Activated effector memory CD4-positive, alpha-beta T cell treated with Interleukin-2 at 50 U/mL for 16 hours (primary cell): ENCODE measurements at places on chromosomes 1 and 21.

DNA sequence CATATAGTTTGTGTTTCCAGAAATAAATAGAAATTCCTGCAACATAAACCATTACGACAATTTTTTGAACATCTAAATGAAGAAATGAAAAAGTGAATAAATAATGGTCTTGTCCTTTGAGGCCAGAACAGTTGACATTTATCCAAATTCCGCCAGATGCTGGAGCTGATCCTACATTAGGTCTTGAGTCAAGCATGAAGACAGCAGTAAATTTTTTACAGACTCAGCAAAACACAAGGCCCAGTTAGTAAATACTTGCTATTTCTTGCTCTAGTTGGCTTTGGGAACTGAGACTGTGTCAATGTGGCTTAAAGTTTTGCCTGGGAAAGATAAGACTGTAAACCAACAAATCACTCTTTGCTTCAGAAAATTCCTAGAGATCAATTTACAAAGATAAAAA, 540.1 kb upstream of the RGS18 start:
- DNase-seq = no peak

DNA sequence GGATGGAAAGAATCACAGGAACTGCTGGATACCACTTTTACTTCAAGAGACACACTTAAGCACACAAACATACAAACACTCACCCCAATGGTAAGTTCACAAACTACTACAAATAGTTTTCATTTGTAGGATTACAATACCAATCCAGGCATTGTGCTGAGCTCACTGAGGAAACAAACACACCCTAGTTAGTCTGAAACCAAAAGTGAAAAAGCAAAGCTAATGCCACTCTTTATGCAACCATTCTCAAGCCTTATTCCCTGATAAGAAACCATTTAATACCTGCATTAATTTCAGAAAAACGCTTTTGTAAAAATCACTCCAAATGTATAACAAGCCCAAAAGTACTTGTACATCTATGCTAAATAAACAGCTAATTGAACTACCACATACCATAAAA, 38.3 kb downstream of the RNF115 start:
- DNase-seq = no peak

- no peak for DNase-seq
These were observed 30.7 kb downstream of the DMBX1 start for GRCh38 chr1:46520063-46520911.

DNA sequence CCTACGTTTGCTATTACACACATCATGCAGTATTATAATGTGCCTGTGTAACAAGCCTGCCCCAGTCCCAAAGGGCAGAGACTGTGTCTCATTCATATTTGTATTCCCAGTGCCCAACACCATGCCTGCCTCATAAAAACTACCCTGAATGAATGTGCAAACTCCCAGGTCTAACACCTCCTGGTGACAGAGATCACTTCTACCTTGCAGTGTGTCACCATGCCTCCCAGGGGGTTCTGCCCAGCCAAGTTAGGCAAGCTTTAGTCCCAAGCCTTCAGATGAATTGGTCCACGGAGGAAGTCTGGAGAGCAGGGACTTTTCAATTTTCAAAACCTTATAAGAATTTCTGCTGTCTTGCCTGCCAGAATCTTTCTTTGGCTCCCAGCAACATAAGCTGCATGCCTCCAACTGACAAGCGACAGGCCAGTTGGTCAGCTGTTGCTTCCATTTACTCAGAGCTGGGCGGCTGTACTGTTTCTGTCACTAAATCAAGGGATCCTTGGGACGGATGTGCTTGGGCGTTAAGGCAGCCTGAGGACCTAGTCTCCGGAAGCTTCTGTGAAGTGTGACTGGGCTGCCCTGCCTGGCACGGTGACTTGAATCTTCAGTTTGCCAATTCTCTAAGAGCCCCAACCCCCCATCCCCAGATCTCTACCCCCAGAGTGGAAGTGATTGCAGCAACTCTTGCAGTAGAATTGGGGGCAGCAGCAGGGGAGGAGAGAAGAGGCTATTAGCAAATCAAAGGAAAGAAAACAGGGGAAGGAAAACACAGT, 1.2 kb downstream of the RXRG start:
- DNase-seq = no peak

DNA sequence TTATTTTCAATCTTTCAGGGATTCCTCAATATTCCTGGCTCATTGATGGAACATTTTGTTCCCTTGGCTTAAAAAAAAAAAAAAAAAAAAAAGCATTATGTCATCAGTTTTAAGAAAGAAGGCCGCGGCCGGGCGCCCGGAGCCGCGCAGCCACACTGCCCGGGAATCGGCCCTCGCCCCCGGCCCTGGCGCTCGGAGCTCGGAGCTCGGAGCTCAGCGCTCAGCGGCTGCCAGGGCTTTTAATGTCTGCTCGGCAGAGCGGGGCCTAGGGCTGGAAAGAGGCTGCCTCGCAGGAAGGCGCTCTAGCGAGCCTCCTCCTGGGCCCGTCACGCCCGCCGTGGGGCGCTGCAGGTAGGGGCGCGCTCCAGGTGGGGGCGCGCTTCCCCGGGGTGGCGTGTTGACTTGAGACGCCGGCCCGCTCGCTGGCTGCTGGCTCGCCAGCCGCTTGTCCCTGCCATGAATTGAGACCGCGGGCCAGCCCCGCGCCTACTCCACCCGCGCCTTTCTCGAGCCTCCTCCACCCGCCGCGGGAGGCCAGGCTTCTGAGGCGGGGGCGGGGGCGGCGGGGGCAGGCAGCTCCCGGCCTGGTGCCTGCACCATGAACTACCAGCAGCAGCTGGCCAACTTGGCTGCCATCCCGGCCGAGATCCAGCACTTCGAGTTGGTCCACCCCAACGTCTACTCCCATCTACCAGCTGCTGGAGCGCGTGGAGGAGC, 5.4 kb upstream of the TDRD5 start:
- no peak for DNase-seq

- DNase-seq = no peak
These were observed 412.6 kb downstream of the PRDM2 start for GRCh38 chr1:14112613-14113012.

DNA sequence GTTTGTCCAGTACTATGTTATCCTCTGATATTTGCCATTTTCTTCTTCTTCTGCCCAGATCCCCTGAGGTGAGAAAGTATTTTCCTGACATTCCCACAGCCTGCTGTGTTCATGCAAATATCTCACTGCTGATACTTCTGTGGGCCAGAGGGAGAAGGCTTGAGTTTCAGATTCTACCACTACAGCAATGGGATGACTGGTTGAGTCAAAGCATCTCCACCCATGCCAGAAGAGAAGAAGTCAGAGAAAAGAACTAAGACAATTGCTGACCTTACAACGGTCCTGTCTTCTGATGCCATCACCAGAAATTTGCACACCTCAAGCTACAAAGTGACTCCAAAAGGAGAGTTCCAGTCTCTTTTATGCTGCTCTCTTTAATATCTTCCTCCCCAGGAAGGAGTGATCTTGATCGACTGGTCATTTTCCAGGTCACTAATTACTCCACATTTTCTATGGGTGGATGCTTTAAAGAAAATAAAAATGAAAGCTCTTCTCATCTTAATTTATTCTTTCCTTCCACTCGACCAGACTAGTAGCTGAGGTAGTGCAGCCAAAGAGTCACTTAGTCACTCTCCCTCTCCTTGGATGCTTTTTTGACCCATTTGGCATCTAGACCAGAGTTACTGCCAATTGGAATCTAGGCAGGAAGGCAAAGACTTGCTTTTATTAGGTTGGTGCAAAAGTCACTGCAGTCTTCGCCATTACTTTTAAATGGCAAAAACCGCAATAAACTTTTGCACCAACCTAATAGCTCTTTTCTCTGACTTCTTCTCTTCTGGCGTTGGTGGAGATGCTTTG, 195.1 kb downstream of the PTPRC start:
- no peak for DNase-seq

GRCh38 chr1:157000686-157001085, 44.9 kb downstream of the ARHGEF11 start:
- no peak for DNase-seq

DNA sequence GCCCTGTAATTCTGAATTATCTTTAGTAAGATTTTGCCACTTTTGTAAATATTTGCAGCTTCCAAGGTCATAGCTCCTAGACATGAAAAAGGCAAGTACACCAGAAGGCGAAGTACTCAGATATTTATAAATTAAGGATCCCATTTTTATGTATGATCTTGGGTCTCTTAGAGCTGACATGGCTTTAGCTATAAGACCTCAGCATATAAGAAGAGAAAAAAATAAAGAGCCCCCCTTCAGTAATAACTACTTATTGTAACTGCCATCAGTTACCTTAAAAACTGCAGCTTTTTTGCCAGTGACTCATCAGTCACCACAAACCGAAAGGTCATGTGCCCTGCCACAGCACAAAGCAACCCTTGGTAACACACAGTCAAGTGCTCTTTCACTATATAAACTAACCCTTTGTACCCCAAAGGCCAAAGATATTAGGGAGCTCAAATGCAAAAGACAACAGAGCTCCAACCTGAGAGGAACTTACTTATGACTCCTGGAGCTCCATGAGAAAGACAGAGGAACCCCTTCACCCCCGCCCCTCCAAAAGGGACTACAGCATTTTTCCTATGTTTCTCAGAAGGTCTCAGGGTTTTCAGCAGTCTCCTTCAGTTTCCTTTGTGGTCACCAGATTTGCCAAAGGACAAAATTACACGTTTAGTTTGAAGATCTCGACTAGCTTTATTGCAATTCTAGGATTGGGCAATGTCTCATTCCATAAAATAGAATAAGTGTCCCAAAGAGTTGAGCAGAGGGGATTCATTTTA, 219.8 kb upstream of the DUSP10 start:
- no peak for DNase-seq
